ENCODE measurements at places on chromosomes 5 and 9.
A peak's percentile ranks its signal among the peaks of the same experiment; 100 is the strongest.

DNA sequence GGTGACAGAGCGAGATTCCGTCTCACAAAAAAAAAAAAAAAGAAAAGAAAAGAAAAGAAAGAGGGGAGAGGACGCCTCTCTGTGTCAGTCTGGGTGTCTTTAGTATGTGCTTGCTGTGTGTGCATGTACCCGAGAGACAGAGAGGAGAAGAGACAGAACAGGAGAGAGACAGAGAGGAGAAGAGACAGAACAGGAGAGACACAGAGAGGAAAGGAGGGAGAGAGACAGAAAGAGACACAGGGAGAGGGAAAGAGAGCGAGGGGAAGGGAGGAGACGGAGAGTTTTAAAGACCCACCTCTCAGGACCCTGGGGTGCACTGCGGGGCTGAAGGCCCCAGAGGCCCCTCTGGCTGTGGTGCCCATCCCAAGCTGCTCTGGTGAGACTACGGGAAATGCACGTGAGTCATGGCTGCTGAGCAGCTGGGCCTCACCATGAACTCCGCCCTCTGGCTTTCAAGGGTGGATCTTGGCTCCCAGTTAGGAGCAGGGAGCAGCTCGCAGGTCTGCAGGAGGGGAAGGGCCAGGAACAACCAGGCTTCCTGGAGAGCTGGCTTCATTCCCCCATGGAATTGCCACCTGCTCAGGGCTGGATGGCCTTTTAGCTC, 7.9 kb downstream of the SLC6A3 start:
- no peak for DNase-seq

GRCh38 chr5:92332039-92332438, 948.9 kb upstream of the ARRDC3 start:
- DNase-seq = peak; percentile 7

DNA sequence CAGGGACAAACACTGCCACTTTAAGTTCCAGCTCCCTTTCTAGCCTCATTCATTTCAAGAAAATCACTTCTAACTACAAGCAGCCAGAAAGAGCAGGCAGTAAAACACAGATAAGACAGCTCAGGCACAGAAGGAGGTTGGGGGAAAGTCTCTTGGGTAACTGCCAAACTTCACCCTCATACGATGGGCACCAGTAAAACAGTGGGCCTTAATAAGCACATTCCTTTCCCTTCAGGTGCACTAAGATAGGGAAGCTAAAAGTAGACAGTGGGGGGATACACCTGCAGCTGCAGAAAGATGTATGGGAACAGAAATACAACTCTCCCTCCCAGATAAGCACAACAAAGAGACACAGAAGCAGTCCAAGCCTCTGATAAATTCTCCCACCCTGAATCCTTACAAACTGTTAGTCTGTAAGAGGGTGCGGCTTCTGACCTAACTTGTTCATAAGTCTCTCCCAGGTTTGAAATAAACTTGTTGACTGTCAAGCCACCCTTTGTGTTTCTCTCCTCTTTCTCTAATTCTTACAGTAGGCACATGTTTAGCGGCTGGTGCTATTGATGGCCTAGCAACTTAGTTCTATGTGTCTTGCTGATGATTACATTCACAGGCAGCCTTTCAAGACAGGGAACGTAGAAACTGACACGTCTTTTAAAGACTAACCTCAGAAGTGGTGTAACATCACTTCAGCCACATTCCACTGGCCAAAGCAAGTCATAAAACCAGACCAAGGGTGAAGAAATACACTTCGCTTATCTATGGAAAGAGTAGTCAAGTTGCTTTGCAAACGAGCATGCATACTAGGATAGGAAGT, 6.8 kb upstream of the CKS2 start:
- peak; percentile 65 for DNase-seq

DNA sequence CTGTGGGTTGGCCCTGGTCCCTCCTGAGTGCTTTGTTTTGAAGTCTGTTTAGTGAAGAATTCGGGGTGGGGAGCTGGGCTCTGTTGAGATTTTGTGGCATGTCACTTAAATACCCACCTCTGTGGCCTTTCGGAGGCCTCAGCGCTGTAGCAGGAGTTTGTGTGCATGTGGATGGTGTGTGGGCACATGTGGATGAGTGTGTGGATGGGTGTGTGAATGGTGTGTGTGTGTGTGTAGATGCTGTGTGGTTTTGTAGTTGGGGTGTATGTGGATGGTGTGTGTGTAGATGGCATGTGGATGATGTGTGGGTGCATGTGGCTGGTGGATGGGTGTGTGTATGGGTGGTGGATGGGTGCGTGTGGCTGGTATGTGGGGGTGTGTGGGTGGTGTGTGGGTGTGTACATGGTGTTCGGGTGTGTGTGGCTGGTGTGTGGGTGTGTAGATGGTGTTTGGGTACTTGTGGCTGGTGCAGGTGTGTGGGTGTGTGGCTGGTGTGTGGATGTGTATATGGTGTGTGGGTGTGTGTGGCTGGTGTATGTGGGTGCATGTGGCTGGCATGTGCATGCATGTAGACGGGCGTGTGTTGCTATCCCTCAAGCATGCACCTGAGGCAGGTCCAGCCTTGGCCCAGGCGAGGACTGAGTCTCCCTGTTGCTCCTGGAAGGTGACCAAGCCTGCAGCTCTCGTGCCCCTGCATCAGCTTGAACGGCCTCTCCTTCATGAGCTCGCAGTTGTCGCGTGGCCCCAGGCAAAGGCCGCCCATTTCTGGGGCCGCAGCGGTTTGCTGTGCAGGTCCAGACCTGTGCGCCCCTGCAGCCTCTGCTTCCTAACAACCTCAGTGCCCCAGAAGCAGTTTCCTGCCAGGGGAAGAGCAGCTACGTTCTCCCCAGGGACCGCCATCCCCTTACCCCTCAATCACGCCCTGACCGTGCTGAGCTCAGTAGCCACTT, 54.0 kb upstream of the FCN2 start:
- DNase-seq = no peak

GRCh38 chr9:3946840-3947587, 352.9 kb downstream of the GLIS3 start:
- no peak for DNase-seq

Measured in AG09309 (cell line).